ENCODE measurements at places on chromosomes 11 and 22.

- DNase-seq = no peak
These were observed 594 bp upstream of the POU2AF1 start for GRCh38 chr11:111379602-111380136.

- DNase-seq = no peak
These were observed 2.9 kb downstream of the C11orf87 start for GRCh38 chr11:109424901-109425300.

DNA sequence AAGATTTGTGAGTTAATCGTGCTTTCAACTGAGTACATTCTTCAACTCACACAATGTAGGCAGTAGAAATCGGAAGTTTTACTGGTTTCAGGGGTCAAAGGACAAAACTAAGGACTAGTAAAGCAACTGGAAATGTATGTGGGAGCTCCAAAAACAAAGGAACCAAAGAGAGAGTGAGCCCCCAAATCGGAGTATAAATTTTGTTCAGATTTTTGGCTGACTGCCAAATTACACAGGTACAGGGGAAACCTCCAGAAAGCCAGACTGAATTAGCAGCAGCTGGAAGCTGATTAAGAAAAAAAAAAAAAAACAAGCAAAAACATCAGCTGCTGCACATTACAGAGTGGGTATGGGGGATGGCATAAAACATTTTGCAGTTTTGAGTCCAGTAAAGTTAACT lies 75.2 kb upstream of the GNAZ start:
- no peak for DNase-seq

DNA sequence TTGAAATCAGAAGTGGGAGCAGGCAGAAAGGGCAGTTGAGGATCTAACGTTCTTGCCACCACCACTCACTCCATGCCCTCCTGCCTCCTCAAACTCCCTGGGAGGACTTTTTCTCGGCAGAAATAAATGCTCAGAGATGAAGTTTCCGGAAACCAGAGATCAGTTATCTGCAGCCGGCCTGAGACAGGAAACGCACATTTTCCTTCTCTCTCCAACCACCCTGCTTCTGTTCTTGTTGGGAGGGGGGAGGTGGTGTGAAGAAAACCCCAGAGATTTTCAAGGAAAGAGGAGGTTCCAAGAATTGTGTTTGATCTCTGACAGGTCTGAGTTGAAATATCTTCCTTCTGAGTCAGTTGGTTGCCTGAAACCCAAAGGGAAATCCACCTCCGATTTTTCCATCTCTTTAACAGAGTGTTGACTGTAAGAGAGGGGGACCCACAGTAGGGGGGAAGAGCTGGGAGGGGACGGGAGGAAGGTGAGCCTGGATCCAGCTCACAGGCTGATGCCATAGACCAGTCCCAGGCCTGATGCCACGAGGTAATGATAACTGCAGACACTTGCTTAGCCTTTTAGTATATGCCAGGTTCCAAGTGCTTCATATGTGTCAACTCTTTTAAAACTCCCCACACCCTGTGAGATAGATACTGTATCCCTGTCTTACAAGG lies 100.8 kb downstream of the TRAF6 start:
- no peak for DNase-seq

DNA sequence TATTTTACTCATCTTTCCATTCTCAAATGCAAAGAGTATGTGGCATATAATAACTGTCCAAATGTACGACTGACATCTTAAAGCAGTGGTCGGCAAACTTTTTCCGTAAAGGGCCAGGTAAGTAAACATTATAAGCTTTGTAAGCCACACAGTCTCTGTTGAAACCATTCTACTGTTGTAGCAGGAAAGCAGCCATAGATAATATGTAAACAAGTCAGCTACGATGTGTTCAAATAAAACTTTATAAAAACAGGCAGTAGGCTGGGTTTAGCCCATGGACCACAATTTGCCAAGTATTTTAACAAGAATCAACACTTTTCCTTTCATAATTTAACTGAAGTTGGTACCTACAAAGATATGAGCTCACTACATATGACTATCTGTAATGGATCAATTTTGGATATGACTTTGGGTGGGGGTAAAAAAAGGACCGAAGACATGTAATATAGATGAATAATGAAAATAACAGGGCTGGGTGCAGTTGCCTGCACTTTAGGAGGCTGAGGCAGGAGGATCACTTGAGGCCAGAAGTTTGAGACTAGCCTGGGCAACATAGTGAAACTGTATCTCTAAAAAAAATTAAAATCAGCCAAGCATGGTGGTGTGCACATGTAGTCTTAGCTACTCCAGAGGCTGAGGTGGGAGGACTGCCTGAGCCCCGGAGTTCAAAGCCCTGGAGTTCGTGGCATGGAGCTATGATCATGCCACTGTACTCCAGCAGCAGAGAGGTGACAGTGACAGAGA lies 5.7 kb downstream of the RDX start:
- DNase-seq = no peak

- no peak for DNase-seq
These were observed 4.6 kb downstream of the BID start for GRCh38 chr22:17769716-17770082.

DNA sequence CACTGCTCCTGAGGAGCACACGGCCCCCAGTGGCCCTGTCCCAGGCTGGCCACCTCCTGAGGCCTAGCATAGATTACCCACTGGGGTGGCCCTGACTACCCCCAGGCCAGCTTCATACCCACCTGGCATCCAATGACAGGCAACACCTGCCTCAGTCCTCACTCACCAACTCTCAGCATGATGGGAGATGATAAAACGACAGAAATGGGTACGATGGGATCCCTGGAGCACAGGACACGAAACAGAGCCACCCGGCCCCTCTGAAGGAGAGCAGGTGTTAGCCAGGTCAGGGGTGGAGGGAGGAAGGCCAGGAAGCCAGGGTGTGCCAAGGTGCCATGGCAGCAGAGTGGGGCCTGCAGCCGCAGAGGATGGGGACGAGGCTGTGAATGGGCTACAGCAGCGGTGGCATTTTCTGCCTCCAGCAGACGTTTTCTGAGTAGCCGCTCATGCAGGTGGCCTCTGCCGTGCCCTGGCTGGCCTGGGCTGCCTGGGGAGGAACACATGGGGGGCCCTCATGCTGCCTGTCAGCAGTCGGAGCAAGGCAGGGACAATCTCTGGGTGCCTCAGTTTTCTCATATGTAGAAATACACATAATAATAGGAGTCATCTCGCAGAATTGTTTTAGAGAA lies 50.2 kb upstream of the FGF3 start:
- no peak for DNase-seq

All from HS-5 (cell line).